ENCODE measurements at places on chromosomes 11 and 22. TPM values are rescaled to one million over a fixed set of nuclear protein-coding genes. Genes with fewer than 3 reads are reported as not detected.

Gene MS4A6E
- total RNA-seq, result not detected

Gene OR51B4
- total RNA-seq, result 0.47 TPM

Gene SPCS2
- total RNA-seq, result 101 TPM

Gene TEX12
- 0.36 TPM for total RNA-seq

Gene CNTN5
- total RNA-seq, result 18.0 TPM

Gene ZNF280B
- 6.9 TPM for total RNA-seq

Gene NTM
- 3.9 TPM for total RNA-seq

Gene CASP1
- total RNA-seq, result 2.7 TPM

Gene YWHAH
- total RNA-seq, result 57.8 TPM

Gene PUS3
- 9.9 TPM for total RNA-seq

Gene GVQW3
- total RNA-seq, result 11.2 TPM

Gene PRR5L
- 6.7 TPM for total RNA-seq

Gene KLHL35
- total RNA-seq, result 0.67 TPM

Gene PTPMT1
- 45.1 TPM for total RNA-seq

Gene SLC22A25
- not detected for total RNA-seq

Gene XKR3
- not detected for total RNA-seq

Gene CHRDL2
- total RNA-seq, result 0.65 TPM

Gene SGSM1
- 1.2 TPM for total RNA-seq

Gene PATE2
- not detected for total RNA-seq

Gene ZNHIT2
- total RNA-seq, result 7.5 TPM

Gene FIBIN
- total RNA-seq, result 7.0 TPM

Gene CNGA4
- 0.54 TPM for total RNA-seq

Gene OLFML1
- 45.3 TPM for total RNA-seq
